G401 (cell line): ENCODE measurements at places on chromosomes 12 and 14. TPM values are rescaled to one million over a fixed set of nuclear protein-coding genes. Genes with fewer than 3 reads are reported as not detected.

DNA sequence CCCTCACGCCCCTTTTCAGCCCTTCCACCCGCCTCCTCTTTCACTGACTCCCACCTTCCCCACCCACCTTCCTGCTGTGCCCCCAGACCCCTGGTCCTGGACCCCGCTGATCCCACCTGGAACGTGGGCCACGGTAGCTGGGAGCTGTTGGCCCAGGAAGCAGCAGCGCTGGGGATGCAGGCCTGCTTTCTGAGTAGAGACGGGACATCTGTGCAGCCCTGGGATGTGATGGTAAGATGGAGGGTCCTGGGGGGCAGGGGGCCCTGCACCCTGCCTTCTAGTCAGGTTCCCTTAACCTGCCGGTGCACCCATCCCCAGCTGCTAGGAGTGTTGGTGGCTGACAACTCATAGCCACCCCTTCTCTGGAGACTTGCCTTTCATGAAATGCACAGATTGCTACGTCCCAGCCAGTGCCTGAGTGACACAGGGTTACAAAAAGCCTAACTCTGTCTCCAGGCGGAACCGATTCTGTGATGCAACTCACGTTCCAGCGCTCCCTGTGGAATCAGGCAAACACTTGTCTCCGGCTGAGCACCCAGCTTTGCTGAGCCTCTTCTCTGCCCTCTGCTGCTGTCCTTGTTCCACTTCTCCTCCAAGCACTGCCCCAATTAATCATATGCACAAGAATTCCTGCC is 15.0 kb upstream of the OAS2 start:
- peak; percentile 40 for DNase-seq

The KRT71 gene
- not detected in 2 replicates for total RNA-seq

The TSPAN9 gene
- total RNA-seq, result 18.8 and 19.1 TPM in 2 replicates

- DNase-seq, result peak; percentile 43
Observed at GRCh38 chr12:79174626-79175025, 310.1 kb downstream of the SYT1 start.

GRCh38 chr12:6550294-6551062 is 5.4 kb downstream of the IFFO1 start:
- DNase-seq, result no peak

DNA sequence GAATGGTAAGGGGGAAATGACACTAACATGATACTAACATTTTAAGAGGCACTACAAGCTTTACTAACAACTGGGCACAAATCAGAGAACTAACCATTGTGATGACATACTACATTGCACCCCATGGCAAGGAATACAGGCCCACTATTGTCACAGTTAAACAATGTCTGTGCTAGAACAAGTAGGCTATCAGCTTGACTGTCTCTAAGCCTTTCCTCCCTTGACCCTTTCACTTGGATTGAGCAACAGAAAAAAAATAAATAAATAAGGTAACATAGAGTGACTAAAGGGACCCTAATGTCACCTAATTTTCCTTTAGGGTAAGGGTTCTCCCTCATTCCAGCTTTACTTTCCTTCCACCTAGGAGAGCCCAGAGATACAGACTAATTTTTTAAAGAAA is 4.4 kb downstream of the SLC38A2 start:
- no peak for DNase-seq

DNA sequence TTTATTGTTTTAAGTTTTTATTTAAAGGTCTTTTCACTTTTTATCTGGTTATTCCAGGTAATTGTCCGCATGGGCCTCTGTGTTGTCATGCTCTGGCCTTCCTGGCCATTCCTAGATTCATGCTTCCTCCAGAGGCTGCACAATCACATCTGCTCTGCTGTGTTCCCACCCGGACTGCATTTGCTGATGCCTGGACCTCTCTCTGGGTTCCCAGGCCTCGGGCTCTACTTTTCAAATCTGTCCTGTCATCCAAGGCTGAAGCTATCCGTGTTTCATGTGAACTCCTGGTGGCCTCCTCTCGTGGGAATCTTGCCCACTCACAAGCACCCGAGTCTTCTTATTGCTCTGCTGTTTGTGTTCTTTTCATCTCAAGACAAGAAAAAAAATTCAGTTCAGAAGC is 16.1 kb upstream of the VDR start:
- no peak for DNase-seq

GRCh38 chr12:65699251-65699650 is 125.0 kb upstream of the HMGA2 start:
- DNase-seq, result no peak

The NUP37 gene
- 92.8 and 117 TPM in 2 replicates for total RNA-seq

DNA sequence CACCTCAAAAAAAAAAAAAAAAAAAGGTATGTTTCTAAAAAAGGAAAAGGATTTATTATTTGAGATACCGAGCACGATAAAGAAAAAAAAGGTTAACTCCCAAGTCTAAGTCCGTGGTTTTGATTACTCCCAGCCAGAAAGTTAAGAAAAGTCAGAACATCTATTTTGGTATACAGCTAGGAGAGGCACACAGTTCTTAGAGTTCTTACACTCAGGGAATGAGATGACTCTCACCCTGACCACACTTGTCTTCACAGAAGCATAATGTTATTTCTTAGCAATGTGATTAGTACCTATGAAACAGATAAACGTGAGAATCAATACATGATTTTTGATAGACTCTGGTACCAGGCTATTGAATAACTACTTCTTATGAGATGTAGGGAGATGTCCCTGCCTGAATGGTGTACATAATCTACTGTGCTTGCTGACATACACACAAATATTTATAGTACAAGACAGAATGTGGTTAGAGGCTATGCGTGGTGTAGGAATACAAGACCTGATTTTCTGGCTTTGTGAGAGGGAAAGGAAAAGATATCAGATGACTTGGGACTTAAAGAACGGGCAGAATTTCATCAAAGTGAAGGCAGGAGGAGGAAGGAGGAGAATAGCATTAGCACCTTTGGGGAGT is 31.6 kb downstream of the LIMA1 start:
- DNase-seq, result peak; percentile 50

DNA sequence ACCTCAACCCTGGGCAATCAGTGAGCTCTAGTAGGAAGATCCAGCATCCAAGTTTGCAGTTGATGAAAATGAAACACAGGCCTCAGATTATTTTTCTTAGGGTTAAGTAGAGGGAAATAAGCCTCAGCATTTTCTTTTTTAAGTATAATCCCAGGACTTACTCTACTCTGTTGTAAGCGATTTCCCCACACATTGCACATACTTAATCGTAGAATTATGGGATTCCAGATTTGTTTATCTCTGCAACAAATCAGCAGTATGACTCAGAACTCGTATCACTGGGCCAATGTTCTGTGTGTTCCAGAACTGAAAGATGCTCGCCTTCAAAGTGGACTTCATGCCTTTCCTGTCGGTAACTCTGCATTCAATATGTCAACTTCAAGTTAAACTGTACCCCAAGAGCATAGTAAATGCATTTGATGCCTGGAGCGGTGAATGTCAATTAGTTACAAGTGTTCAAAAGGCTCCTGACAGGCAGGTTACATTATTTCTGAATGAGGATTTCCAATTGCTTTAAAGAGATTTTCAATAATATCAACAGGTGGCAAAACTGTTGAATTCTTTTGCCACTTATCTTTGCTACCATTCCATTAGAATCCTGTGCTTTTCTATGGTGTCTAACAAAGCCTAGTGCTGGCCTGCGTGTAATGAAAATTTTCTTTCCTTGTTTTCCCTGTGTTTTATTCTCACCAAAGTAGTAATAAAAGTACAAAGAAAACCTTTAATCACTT is 323.8 kb upstream of the SYT1 start:
- no peak for DNase-seq

DNA sequence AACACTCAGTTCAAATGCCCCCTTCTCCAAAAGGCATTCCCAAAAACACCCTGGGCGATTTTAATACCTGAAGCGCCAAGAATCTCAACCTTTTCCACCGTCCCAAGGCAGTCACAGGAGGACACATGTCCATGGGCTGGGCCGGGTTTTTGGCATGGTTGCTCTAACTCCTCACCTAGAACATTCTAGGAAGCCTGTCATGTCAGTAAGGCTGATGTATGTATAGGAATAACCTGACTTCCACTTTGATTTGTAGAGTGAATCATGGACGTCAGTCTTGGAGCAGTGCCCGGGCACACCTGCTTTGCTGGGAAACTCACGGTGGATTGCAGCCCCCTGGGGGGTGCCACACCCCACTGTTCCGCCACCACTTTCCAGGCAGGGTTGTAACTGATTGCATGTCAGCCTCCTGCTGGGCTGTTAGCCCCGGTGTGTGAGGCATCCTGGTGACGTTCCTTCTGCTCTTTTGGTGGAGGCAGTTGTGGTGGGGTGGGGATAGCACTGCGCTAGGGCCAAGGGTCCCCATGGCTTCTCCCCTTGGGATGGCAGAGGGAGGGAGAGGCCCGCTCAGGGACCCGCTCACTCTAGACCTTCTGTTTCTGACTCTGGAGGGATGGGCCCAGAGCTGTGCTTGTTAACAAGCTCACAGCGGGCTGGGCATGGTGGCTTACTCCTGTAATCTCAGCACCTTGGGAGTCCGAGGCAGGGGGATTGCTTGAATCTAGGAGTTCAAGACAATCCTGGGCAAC is 35.2 kb upstream of the FAM181A start:
- DNase-seq, result no peak

DNA sequence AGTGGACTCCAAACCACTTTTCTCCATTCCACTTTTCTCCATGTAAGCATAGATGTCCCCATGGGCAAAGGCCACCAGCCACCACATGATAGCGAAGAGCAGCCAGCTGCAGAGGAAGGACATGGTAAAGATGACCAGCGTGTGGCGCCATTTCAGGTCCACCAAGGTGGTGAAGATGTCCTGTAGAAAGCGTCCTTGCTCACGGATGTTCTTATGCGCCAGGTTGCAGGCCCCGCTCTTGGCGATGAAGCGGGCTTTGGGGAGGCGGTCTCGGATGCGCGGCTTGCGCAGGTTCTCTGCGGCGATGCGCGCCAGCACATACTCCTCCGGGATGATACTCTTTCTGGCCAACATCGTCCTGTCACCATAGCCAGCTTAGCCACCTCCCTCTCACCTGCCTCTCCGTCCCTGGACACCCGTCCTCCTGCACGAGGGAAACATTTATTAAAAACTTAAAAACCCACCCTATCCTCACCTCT is 1.2 kb downstream of the KCNJ8 start:
- DNase-seq, result no peak

The RHOJ gene
- total RNA-seq, result not detected in 2 replicates

DNA sequence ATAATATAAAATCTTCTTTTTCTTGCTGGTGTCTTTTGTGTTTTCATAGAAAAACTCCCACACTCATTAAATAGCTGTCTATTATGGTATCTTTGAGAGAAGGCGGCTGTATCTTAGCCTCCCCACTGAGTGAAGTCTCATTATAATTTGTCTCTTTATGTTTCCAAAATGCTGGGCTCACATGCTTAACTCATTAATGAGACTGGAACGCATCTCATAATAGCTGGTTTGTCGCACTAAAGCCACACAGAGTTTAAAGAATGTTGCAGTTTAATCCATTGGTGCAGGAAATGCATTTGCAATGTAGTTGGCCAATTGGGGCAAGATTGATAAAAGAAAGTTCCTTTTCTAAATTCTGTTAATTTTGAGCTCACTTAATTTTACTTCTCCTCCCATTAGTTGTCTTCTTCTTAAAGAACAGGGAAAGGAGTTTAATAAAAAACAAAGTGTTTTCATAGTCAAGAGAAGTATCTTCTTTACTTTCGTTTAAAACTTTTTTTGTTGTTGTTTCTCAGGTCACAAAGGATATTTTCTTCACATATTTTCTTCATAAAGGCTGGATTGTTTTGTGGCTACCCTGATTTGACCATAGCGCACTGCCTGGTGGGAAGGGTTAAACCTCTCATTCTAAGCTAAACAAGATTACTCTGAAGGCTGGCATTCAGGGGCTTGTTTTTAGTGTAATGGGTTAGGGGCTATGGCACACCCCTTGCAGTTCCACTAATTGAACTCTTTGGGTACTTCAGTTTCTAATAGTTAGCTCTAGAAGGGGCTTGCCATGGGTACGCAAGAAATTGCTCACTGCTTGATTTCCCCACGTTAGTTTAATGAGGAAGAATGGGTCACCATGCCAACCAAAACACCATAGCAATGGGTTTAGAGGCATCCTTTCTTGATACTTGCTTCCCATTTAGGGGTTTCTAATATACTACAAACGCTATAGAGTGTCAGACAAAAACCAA is 197.0 kb downstream of the TMTC2 start:
- no peak for DNase-seq

The GPR84 gene
- 1.0 TPM in 1 of 2 replicates, not detected in the other for total RNA-seq

DNA sequence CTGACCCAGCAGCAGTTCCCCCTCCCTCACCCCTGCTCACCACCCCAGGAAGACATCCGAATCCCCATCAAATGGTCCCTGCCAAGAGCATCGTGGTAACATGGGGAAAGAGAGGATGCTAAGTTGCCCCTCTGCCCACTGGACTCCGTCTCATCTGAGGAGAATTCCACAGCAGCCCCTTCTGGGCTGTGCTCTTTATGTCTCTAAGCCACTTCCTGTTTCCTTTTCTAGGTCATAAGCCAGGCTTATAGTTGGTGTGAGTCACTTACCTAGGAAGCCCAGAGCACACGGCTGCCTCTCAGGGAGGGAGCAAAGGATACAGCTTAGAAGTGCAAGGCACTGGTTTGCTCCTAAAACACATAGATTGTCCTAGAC is 76.0 kb downstream of the VCPKMT start:
- DNase-seq, result no peak

DNA sequence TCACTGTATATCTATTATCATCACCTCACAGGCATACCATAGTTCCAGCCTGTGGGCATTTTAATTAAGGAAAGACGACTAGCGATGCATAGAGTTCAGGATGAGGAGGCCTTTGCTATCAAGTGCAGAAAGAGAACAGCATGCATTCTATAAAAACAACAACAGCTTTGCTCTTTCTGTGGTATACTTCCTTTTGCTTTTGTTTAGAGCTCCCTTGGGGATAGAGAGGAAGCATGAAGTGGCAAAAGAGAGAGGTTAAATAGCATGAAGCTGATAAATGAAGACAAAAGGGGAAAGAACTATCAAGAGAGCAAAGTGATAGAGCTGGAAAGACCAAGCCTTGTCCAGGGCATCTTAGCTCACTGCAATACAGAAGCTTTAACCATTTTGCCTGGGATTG is 23.5 kb downstream of the IFNG-AS1 start:
- DNase-seq, result no peak

DNA sequence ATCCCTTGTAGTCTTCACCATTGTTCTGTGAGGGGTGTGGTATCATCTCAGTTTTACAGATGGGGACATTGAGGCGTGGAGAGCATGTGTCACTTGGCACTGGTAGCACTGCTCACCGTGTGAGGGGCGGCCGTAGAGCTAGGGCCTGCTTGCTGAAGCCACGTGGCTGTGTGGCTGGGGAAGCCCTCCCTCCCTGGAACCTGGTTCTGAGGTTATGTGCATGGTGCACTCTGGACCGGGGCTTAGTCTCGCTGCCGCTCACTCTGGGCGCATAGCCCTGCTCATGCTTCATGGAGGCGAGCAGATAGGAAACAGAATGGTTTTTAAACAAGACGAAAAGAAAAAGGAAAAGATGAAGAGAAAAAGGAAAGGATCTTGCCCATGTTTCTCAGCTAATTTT is 46.1 kb downstream of the CACNA1C start:
- DNase-seq, result no peak

GRCh38 chr12:53325511-53326061 is 4.2 kb upstream of the AAAS start:
- peak; percentile 25 for DNase-seq

GRCh38 chr14:69152902-69153151 is at the start of gene DCAF5:
TSS of gene DCAF5 (minus strand) at chr14:69153119. CDS start at chr14:69152978, 141 bp downstream.
- DNase-seq, result peak; percentile 93

The TAS2R7 gene
- total RNA-seq, result not detected in 2 replicates

GRCh38 chr14:22265319-22266141 is 323.5 kb downstream of the DAD1 start:
- no peak for DNase-seq

GRCh38 chr14:31881531-31882310 is 195.4 kb upstream of the ARHGAP5 start:
- DNase-seq, result no peak

The GPR65 gene
- total RNA-seq, result not detected in 2 replicates

- no peak for DNase-seq
Observed at GRCh38 chr12:22355011-22355580, 20.6 kb upstream of the ST8SIA1 start.

The SAMD15 gene
- 5.8 and 6.6 TPM in 2 replicates for total RNA-seq
